ENCODE measurements at places on chromosomes 1 and 21.

DNA sequence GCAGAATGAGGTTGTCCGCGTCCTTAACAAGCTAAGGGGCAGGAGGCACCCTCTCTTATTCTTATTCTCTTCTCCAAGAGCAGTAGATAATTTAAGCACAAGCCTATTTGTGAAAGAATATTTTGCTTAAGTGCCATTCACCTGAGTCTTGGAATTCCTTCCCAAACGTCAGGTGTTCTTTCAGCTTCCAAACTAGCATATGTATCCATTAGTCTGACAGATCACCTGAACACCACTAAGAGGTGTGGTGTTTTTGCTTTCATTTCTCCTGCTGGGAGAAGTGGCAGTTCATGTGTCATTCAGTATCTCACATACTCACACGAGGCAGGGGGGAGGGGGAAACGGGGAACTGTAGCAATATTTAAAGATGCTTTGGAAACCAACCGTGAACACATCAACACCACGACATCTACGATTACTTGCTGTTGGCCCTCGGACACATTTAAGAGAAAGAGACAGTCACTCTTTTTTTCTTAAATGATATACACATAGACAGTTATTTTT, 45.5 kb upstream of the RBM15 start:
- no peak for DNase-seq

DNA sequence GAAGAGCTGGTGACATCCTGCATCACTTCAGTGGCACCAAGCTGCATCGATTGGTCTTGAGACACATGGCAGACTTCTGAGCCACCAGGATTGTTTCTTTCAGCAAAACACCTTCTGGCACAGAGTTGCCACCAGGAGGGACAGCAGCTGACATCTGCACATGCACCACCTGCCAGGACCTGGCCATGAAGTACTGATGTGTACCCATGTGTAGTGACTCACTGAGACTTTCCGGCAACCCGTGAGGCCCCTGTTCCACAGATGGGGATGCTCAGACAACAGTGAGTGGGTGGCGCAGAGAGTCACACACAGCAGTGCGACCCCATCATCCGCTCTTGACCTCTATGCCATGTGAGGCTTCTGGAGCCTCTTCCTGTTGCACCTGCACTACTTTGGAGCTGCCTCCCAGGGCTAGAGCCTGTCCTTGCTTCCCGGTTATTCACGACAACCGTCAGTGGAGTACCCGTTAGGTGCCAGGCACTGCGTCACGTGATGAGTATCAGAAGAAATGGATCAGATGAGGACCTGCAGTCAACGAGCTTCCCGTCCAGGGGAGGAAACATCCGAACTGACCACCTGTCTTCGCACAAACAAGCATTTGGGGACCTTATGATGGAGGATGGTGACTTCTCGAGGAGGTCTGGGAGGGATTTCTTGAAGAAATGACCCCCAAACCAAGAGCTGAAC, 80.5 kb upstream of the VAMP3 start:
- peak; percentile 40 for DNase-seq

DNA sequence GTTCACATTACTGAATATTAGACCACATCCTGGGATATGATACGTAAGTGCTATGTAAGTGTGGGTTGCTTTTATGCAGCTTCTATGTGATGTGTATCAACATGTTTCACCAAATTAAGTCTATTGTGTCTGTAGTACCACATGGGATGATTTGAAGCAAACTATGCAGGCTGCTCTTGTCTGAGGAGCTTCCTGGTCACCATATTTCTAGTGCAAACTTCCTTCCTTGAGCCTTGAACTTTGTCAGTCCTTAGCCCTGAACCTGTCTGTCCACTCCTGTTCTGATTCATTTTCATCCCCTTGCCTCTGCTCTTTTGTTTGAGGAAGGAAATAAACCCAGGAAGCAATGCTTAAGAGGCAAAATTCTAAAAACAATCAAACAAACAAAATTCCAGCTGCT, 117.5 kb upstream of the VANGL1 start:
- DNase-seq: no peak

GRCh38 chr1:3053366-3053980, 15.5 kb upstream of the PRDM16 start:
- DNase-seq: no peak

DNA sequence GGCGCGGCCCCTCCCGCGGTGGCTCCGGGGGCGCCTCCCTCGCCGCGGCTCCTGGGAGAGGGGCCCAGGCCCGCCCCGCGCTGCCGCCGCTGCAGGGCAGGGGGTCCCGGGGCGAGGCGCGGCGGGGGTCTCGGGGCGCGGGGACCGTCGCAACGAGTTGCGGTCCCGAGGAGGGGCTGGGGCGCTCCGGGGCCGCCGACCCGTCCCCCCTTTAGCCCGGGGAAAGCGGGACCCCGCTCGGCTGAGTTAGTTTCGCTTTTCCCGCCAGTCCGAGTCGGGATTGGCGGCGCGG, 493 bp downstream of the SPSB1 start:
- DNase-seq: no peak

- DNase-seq: no peak
These were observed 354.7 kb downstream of the LMO4 start for GRCh38 chr1:87683196-87683956.

GRCh38 chr1:58596631-58597052, 19.6 kb upstream of the TACSTD2 start:
- no peak for DNase-seq

- DNase-seq: peak; percentile 60
These were observed at the start of gene MAPKAPK2 for GRCh38 chr1:206684478-206685333. Gene MAPKAPK2 (plus strand): TSS chr1:206684905. CDS start chr1:206685230, 325 bp downstream.

GRCh38 chr1:45621501-45621836, 2.4 kb downstream of the CCDC17 start:
- no peak for DNase-seq

GRCh38 chr1:242828199-242828598, 303.7 kb upstream of the PLD5 start:
- no peak for DNase-seq

- peak; percentile 81 for DNase-seq
These were observed 72.2 kb downstream of the CD46 start for GRCh38 chr1:207823880-207824566.

DNA sequence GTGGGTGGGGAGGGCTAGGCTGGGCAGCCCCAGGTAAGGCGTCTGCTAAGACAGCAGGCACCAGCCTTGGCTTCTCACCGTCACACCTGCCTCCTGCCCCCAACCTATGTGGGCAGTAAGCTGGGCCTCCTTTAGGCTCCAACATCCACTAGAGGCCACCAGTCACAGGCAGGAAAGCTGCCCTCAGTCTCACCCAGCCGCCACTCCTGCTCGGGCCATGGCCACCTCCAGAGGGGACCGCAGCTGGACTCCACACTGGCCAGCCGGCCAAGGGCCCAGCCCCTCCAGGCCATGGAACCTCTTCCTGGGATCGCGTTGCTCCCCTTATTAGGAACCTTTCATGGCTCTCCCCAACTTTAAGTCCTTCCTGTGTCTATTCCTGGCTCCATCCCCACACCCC, 74.5 kb downstream of the MRPL37 start:
- DNase-seq: no peak

GRCh38 chr1:35894183-35894582, 11.2 kb downstream of the AGO1 start:
- no peak for DNase-seq

DNA sequence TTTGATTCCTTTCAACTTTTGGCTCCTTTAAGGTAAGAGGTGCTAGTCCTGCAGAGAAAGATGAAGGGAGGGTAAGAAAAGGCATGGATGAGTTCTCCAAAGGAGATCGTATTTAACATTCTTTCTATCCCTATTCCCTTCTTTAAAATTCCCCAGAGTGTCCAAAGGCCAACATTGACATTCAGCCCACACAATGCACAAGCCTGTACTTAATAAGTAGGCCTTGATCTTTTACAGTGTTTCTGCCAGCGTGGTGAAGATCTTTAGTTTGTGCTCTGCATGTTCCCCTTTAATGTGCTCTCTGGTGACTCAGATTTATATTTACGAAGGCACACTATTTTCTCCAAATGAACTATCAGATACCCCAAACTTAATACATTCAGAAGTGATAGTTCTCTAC, 582.5 kb upstream of the RGS18 start:
- DNase-seq: no peak

- DNase-seq: no peak
These were observed 44.8 kb downstream of the CASQ2 start for GRCh38 chr1:115723756-115724155.

- DNase-seq: peak; percentile 12
These were observed 5.7 kb upstream of the CHD5 start for GRCh38 chr1:6185635-6186382.

- no peak for DNase-seq
These were observed 208.2 kb downstream of the S1PR1 start for GRCh38 chr1:101444873-101445618.

DNA sequence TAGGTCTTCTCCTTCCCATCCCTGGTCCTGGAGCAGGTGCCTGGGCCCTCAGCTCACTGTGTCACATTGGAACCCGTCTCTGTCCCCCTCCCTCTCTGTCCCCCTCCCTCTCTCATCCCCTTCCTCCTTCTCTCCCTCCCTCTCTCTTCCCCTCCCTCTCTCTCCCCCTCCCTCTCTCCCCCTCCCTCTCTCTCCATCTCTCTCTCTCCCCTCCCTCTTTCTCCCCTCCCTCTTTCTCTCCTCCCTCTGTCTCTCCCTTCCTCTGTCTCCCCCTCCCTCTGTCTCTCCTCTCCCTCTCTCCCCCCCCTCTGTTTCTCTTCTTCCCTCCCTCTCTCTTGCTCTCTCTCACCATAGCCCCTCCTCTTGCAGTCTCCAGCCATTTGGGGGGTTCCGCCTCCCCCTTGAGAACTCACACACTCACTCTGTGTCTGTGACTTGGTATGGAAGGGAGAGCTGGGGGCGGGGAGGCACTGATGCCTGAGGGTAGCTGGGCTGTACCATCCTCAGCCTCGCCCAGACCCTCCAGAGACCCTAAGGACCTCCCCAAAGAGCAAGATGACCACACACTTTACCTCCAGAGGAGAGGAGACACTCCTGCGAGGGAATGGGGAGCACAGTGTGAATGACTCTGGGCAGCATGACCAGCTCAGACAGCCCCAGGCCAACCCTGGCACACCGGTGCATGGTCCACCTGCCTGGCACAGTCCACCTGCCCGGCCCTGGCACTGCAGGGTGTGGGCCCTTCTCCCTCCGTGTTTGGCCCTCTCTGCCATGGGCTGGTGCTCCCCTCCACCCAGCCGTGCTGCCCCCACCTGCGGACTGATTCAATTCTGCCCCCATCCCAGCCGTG, 102.8 kb upstream of the ARHGEF16 start:
- DNase-seq: no peak

DNA sequence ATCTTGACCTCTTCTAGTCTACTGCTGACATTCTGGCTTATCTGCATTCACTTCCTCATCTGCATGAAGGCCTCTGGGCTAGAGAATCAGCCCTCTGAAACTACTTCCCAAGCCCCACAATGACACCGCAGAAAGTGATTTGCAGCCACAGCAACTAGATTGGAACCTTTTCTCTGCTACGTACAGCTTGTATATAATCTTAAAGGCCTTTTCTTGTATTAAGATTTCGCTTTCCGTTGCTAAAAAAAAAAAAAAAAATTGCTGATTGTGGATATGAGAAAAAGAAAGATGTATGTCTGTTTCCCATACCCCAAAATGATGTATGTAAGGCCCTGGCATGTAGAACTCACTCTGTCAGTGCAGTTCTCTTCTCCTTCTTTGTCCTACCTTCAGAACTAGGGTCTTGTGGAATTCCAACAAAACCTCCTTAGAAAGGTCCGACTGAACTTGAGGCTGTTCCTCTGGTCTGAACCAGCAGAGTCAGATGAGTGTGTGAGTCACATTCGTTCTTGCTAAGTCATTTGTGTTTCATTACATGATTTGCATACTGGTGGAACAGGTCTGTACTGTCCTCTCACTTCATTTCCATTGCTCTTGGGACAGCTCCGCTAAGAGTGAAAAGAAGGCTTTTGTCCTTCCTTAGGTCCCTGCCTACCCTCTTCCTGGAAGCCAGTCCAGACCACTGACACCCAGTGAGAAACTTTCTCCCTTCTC, 62.7 kb downstream of the PLPP3 start:
- DNase-seq: no peak

DNA sequence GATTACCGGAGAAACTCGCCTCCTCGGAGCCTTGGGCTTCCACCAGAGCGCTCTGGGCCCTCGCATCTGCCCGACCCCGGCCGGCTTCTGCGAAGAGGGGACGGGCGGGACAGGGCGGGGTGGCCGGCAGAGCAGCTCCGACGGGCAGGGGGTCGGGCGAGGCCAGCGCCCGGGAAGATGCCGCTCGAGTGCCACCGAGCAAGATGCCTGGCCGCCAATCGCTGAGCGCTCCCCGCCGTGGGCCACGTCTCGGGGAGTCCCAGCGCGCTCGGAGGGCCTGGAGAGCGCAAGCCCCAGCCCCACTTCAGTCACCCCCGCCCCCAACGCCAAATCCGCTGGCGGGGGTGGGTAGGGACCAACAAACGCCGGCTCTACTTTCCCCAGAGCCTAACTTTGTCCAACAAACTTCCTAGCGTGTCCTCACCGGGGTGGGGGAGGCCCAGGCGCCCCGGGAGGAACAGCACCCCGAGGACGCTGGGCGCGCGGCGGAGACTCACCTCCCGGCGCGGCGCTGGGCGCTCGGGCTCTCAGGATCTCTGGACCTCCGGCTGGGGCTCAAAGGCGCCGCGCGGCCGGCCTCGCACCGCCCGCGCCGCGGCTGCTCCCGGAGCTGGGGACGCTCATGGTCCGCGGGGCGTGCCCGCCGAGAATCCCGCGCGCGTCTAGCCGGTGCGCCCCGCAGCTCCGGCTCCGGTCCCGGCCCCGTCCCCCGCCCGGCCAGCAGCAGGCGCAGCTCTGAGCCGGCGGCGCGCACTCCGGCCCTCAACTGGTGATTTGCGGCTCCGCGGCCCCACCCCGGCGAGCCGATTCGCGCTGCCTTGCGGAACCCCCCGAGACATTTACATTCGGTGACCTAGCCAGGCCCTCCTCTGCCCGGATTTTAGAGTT, at the start of gene BCAR3:
Gene BCAR3 (minus strand): TSS at position 737 of the 888 bp plus-strand sequence. CDS start 6,907 bp downstream, outside the sequence.
- peak; percentile 50 for DNase-seq

DNA sequence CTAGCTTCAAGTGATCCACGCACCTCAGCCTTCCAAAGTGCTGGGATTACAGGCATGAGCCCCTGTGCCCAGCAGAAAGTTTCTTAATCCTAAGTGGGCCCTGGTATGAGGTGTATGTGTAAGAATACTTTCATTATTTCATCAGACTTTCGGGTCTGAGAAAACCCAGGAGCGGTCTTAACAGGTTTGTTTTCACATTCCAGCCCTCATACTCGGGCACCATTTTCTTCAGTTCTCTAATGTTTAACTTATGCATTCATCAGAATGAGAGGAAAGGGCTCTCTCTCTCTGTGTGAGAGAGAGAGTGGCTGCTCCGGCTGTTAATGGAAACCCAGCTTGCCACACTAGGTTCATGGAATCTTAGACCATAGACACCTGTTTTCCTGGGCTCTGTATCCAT, 4.2 kb upstream of the PADI1 start:
- no peak for DNase-seq

- DNase-seq: no peak
These were observed 329.5 kb downstream of the SIPA1L2 start for GRCh38 chr1:232300466-232300865.

DNA sequence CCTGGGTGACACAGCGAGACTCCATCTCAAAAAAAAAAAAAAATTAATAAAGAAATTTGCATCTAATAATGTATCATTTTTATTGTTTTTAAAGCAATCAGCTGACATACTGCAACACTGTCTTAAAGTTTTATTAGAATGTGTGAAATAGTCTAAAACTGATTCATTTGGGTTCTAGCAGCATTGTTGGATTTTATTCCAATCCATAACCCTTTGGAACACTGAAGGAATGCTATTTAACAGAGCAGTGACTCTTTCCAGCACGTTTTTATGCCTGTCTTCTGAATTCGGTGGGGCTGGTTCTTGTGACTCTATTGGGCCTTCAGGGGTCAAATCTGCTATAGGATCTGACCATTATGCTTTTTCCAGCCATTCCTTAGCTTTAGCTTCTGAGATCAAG, 18.2 kb upstream of the FMO4 start:
- DNase-seq: no peak

Data from SHP77 (cell line).